AG10803 (cell line): ENCODE measurements at places on chromosomes 4 and X.

- no peak for DNase-seq
Measured at GRCh38 chr4:133162941-133163340, 13.8 kb downstream of the PCDH10 start.

GRCh38 chr4:168269896-168270295 is 48.7 kb downstream of the DDX60 start:
- DNase-seq, result no peak

- DNase-seq, result no peak
Measured at GRCh38 chr4:179521952-179522351, 2079.7 kb upstream of the AGA start.

DNA sequence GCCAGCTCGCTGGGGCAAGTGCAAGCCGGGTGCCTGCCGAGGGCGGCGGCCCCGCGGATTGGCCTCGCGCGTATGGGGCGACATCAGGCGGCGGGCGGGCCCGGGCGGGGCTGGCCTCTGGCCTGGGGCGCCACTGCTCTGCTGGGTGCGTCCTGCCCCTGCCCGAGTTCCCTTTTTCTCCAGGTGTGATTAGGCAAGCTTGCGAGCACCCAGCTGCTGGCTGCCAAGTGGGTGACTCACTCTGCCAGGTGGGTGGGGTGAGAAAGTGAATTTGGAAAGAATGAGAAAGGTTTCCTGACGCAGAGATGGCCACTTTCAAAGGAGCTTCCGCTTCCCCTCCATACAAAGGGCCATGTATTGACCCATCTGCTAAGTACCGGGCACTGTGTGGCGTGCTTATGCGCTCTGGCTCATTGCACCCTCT is 32.5 kb downstream of the FGFBP1 start:
- DNase-seq, result no peak

DNA sequence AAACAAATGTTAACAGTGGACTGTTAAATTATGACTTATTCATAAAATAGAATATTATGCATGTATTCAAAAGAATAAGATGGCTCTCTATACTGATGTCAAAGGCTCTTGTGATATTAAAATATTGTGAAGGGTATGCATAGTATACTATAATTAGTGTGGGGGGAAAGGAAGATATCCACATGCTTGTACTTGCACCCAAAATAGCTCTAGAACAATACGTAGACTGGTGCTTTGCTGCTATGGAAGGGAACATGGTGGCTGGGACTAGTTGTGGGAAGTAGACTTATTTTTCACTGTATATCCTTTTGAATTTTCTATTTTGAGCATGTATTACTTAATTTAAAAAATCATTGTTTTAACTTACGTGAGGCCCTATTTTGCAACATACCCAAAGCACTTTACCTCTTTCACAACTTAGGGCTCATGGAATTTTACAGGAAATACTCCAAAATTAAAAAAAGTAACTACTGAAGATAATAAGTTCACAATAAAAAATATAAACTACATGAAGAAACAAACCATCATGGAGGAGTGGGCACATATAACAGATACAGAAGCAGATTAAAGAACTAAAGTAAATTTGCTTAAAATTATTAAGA is 7.9 kb downstream of the PGRMC2 start:
- no peak for DNase-seq

DNA sequence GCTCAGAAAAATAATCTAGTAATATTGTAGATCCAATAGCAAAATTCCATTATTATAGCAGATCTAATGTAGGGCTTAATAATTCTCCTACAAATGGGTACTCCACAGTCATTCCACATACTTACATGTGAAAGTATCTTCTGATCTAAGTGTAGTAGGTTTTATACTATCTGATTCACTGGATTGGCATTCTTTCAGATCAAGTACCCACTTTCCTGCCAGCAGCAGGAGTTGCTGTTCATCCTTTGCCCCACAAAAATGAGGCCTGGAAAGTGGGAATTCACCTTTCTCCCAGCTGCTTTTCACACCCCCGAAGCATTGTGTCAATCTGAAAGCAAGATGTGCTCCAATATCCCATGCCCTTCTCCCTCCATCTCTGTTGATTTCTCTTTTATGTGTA is 77.1 kb upstream of the RXFP1 start:
- DNase-seq, result no peak

- DNase-seq, result peak; percentile 45
Measured at GRCh38 chrX:46703980-46704379, 54.9 kb downstream of the SLC9A7 start.

GRCh38 chrX:123267220-123267619 is 83.1 kb downstream of the GRIA3 start:
- DNase-seq, result peak; percentile 51

DNA sequence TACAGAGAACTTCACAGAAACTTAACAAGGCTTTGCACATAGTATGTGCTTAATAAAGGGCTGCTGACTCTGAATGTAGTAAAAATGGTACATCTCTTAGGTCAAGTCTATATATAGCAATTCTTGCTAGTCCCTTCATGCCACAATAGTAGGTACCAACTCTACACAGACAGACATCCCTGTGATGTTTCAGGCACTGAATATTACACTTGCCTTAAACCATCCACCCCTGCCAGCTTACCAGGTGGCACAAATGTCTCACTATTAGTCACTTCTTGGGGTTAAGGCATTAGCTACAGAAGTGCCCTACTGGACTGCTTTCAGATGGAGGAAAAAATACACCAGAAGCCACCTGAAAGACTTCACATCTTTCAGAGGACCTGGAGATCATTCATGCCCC is 86.3 kb upstream of the CITED1 start:
- no peak for DNase-seq

DNA sequence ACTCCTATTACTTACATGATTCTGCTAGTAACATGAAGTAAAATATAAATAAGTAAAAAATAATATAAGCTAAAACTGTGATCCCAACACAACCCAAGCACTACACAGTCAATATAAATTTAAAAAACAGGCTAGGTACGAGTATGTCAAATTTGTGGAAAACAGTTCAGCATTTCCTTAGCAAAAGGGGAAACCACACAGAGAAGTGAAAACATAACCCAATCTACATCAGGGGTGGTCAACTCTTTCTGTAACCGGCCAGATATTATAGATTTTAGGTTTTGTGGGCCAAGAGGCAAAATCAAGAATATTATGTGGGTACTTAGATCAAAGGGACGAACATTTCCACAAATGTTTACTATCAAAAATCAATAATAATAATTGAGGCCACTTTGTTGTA is 70.1 kb downstream of the CHST7 start:
- DNase-seq, result no peak

DNA sequence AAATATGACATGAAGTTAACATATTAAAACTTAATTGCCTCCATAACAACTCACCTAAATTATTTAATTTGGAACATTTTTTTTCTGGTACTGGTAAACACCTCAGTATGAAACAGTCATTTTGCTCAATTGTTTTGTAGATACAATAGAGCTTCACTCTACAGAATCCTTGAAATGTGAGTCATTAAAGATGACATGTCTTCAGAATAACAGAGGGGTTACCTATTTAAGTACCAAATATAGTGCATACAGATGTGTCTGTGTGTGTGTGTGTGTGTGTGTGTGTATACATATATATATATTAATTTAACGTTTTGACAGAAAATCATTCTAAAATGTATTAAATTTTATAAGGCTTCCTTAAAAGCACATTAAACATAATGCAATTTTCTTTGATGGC is 297.6 kb downstream of the INPP4B start:
- no peak for DNase-seq

DNA sequence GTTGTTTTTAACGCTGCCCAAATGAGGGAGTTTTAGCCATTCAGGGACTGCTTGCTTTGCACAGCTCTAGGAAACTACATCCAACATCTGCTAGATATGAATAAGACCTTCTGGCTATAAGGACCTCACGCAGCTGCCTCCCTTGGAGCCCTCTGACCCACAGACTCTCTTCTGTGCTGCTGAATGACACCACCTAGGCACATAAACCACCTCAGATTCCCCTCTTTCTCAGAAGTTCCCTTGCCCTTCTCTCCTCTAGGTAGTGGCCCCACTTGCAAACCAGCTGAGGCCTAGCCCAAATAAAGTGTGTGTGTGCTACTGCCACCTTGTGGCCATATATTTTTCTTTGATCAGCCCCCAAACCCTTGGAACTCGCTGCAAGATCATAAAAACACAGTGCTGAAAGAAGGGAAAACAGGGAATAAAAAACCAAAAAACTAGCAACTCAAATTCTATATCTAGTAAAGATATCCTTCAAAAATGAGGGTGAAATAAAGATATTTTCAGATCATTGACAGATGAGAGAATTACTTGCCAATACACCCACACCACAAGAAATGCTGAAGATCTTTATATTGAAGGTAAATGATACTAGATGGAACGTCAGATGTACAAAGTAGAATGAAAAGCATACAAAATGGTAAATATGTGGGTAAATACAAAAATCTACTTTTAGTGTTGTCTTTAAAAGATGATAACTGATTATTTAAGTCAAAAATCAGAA is 265.9 kb downstream of the ADAMTS3 start:
- DNase-seq, result peak; percentile 34

- peak; percentile 0 for DNase-seq
Measured at GRCh38 chrX:81414630-81415029, 212.7 kb downstream of the SH3BGRL start.

DNA sequence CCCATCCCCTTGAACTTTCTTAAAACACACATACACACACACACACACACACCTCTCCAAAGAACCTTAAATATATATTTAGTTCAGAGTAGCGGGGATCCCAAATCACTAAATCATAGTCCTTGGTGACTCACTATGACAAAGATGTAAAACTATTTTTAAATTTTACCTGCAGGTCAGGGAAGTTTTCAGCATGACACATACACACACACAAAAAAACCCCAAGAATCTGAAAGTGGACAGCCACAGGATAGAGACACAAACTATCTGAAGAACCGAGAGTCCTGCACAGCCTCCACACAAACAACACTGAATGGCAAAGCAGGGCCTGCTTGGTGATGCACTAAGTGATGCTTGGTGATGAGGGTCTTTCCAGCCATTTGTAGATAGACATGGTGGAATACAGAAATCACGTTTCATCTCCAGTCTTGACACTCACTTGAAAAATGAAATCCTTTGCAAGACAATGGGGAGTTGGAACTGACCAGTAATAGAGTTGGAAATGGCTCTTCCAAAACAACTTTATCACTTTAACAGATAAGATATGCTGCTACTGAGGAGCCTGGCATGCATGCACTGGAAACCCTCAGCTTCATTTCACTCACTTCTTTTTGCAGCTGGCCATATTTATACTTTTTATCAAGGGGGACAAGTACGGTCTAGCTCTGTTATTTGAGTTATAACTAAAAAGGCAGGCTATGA is 307.3 kb downstream of the RAPGEF2 start:
- DNase-seq, result peak; percentile 9

GRCh38 chrX:55340896-55341433 is 76.2 kb upstream of the PAGE3 start:
- DNase-seq, result no peak

DNA sequence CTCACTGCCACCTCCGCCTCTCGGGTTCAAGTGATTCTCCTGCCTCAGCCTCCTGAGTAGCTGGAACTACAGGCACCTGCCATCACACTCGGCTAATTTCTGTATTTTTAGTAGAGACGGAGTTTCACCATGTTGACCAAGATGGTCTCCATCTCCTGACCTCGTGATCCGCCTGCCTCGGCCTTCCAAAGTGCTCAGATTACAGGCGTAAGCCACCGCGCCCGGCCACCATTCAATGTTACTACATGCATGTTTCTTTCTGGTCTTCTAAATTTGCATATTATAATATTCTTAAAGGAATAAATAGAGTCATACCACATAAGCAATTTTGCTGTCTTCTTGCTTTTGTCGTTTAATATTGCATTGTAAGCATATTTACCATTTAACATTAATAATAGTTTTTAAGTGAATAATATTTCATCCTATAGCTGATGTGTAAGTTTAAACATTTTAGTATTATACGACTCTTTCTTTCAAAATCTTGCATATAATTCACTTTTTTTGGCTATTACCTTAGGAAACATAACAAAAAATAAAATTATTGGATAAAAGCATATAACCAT is 1270.4 kb downstream of the ADGRL3 start:
- no peak for DNase-seq

DNA sequence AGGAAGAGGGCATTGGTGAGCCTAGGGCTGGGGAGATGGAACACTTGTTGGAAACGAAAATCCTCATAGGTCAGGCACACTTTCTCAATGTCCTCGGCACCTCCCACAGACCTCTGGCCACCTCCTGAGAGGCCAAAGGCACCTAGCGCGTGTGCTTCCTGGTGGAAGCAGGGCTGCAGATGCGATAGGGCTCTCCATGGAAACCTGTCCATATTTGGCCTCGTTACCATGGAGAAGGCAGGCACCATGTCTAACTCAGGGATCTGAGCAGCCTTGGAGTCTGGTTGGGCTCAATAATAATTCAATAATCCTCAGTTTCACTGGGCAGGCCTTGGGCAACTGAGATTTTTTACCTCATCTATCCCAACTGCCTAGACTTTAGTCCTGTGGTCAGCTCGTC is 58.3 kb downstream of the RAI2 start:
- DNase-seq, result no peak

DNA sequence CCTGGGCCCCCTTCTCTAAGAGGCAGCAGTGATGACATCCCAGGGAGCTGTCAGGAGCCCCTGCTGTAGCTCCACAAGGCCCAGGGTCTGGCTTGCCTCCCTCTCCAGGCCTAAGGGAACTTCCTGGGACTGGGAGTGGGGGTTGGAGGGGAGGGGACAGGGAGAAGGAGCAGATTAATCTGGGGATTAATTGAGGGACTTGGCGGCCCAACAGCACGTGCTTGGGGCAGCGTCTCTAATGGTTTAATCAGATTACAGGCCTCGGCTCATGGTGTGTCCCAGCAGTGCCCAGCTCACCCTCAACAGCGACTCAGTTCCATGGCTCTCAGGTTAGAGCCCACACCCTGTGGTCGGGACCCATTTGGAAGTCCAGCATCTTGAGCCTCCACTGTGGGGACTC is 47.9 kb downstream of the EFNB1 start:
- no peak for DNase-seq

GRCh38 chr4:33302321-33302720 is 2582.2 kb downstream of the PCDH7 start:
- DNase-seq, result no peak

DNA sequence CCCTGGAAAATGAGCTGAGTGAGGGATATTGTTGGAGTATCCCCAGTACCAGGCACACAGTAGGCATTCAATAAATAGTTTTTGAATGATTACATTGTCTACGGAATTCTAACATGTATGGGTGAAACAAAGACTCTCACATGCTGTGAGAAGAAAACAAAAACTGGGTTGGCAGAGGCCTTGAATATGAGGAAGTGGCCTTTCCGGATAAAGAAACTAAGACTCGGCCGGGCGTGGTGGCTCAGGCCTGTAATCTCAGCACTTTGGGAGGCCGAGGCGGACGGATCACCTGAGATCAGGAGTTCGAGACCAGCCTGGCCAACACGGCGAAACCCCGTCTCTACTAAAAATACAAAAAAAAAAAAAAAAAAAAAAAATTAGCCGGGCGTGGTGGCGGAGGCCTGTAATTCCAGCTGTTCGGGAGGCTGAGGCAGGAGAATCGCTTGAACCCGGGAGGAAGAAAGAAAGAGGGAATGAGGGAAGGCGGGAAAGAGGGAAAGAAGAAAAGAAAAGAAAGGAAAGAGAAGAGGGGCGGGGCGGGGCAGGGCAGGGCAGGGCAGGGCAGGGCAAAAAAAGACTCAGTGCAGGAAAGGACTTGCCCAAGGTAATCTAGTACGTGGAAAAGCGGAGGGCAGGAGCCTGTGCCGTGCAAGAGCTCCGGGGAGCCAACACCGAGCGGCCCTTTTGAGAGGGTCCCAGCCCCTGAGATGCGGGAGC is 689 bp upstream of the TMA16 start:
- no peak for DNase-seq

- DNase-seq, result no peak
Measured at GRCh38 chr4:166341992-166342391, 469.0 kb downstream of the TLL1 start.
